Stimulated activated CD8-positive, alpha-beta memory T cell treated with anti-CD3 and anti-CD28 coated beads, Interleukin-4, amount 100 ng/mL, for 4 hours (primary cell): ENCODE measurements at places on chromosomes 5 and 9.

GRCh38 chr9:16591092-16591491 lies 279.4 kb downstream of the BNC2 start:
- DNase-seq: no peak

- DNase-seq: no peak
Observed at GRCh38 chr5:107878661-107879060, 207.9 kb upstream of the EFNA5 start.

- no peak for DNase-seq
Observed at GRCh38 chr9:137319739-137320551, 17.9 kb upstream of the NRARP start.

DNA sequence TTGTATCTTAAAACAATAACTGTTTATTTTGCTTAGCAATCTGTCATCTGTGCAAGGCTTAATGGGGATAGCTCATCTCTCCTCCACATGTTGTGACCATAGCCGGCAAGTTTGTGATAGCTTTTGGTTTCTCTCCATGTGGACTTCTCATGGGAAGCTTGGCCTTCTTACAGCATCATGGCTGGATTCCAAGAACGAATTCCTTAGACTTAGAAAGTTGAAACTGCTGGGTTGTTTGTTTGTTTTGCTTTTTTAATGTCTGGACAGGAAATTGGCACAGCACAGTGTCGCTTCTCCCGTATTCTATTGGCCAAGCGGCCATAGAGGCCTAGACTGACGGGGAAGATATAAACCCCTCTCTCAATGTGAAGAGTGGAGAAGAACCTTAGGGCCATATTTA lies 61.0 kb upstream of the PRDM9 start:
- no peak for DNase-seq

DNA sequence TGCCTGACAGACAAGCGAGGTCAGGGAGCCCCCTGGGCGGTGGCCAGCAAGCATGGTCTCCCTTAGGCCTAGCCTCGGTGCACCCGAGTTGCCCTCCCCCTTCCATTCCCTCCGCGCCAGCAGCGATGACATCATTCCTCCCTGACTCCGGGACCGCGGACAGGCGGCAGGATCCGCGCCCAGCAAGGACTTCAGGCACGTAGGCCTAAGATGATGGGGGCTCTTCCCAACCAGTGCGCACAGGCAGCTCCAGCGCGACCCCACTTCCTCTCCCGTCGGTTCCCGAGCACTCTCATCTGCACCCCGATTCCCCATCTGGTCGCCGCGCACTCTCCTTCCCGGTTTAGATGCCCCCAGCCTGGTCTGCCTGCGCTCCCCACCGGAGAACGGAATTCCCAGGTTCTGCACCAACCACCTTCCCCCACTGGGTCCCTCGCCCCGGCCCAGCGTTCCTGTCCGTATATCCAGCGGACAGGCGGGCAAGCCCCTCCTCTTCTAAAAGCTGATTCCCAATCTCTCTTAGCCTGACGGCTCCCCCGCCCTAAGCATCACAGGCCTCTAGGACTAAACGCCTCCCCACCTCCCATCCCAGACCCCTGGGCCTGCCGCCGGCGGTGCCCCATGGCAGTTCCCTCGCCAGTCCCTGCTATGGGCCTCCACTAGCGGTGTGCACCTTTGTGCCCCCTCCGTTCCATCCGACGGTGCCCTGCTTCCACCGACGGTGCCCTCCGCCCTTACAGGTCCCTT lies 931 bp downstream of the FAM219A start:
- no peak for DNase-seq

DNA sequence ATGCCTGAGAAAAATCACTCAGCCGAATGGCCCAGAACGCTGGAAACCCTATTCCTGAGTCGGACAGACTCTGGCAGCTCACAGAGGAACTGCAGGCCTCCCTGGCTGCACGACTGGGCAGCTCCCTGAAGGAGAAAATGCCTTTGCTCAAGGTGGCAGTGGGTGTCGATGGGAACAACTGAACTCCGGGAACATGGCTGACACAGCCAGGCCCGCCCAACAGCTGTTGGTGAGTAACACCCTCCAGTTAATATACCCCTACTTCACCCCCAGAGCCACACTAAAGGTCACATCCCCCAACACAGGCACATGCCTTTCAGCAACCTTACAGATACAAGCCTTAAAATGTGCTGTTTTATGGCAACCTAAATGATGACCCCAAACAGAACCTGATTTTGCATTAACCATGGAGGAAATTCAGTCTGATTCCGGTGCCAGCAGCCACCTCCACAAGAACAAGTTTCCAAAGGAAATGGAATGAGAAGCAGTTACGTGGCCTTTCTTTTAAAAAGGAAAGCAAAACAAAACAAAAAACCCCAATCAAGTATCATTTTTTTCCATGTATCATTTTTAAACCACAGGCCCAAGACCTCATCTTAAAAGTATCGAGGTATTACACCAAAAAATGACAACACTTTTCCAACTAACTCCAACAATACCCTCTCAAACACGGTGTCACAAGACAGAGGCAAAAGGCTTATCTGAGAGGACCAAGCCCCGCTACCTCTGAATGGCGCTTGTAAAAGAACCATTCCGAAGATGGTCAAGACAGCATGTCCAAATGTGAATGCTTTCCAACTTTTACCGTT lies 3.1 kb downstream of the KLF9 start:
- DNase-seq: no peak
